Activated CD8-positive, alpha-beta memory T cell treated with anti-CD3 and anti-CD28 coated beads for 48 hours (primary cell): ENCODE measurements at places on chromosomes 1 and 21.

- DNase-seq = no peak
Observed at GRCh38 chr1:28956038-28956464, 41.7 kb downstream of the EPB41 start.

DNA sequence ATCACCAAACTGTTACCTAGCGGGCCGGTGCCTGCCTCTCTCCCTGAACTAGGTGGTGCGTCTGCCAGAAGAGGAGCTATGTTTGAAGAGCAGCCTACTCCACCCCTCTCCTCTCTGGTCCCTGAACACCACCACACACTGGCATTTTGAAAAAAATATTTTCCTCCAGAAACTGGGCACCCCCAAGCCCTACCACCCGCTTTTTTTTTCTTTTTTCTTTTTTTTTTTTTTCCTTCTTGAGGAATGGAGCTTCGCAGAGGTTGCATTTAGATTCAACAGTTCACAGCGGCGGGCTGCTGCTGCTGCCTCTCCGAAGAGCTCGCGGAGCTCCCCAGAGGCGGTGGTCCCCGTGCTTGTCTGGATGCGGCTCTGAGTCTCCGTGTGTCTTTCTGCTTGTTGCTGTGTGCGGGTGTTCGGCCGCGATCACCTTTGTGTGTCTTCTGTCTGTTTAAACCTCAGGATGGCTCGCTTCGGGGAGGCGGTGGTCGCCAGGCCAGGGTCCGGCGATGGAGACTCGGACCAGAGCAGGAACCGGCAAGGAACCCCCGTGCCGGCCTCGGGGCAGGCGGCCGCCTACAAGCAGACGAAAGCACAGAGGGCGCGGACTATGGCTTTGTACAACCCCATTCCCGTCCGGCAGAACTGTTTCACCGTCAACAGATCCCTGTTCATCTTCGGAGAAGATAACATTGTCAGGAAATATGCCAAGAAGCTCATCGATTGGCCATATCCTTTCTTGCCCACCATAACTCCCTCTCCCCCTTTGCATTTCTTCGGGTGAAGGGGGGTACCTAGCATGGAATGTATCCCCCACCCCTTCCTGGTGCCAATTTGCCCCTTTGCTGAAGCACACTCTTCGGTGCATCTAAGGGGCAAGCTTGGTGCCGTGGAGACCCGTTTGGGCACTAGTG, at the start of gene CACNA1E:
Gene CACNA1E, plus strand, starts transcription at position 233 of the 911 bp plus-strand sequence. Its CDS starts 228 bp downstream, at position 461.
- no peak for DNase-seq

DNA sequence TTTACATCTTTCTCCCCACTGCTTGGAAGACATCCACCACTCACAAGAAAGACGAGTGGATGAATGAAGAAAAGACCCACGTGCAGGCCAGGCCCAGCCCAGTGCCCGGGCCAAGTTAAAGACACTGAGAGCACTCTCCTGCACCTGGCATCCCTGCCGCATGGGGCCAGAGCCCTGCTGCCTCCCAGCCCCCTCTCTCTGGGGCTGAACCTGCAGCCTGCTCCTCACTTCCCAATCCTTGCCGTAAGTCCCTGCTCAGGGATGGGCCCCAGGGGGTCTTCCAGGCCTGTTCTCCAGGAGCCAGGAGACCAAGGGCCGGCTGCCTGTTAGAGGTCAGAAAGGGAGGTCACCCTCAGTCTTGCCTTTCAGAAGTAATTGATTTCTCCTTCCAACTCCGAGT, 168.5 kb upstream of the ZC3H12A start:
- no peak for DNase-seq

DNA sequence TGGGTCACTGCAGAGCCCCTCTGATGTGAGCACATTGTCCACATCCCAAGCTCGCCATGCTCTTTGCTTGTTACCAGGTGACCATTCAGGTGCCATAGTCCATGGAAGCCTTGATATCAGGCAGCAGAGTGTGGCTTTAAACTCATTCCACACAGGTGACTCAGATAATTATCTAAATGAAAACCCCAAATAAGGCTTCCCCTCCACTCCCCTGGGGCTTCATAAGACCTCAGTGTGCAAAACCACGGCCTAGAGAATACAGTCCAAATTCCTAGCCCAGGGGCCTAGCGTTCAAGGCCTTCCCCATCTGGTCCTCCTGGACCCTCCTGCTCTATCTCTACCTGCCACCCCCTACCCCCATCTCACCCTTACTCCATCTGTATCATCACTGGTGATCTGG, 97.1 kb downstream of the ARHGEF10L start:
- DNase-seq = no peak

- no peak for DNase-seq
Observed at GRCh38 chr1:44740179-44740617, 561 bp downstream of the KIF2C start.

- DNase-seq = no peak
Observed at GRCh38 chr21:28548291-28548690, 444.4 kb downstream of the LTN1 start.

DNA sequence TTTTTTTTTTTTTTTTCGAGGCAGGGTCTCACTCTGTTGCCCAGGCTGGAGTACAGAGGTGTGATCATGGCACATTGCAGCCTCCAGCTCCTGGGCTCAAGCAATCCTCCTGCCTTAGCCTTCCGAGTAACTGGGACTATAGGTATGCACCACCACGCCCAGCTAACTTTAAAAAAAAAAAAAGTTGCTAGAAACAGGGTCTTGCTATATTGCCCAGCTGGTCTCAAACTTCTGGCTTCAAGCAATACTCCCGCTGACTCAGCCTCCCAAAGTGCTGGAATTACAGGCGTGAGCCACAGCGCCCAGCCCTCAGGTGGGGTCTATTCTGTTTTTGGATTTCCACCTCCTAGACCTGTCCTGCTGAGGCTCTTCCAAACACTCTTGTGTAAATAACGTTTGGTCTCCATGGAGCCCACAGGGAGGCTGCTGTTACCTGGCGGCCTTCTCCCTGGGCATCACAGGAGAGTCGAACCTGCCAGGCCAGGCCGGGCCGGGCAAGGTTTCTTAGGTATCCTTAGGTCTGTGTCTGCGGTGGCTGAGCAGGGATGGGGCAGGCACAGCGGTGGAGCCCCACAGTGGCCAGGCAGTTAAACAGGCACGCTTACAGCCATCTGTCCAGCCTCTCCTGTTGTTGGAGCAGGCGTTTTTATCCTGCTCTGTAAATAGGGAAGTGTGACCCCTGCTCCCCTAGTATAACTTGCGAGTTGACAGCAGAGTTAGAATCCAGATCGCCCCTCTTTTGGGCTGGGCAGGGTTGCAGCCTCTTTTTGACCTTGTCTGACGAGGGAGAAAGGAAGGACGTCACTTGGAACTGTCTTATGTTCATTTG, 18.8 kb downstream of the PLEKHM2 start:
- no peak for DNase-seq

DNA sequence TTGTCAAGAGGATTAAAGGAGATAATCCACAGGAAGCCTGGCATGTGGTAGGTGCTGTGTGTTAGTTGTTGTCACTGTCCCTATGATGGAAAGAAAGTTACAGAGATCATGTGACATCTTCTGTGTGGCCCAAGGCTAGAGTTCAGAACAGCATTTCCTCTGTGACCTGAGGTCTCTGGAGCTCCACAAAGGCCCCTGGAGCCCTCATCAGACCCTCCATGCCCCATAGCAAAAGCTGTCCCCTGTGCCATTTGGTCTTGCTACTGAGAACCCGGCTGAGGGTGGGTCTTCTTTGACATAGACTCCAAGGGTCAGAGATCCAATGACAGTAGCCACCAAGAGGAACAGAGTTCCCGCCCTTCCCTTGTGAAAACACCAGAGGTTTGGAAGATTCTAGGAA, 8.1 kb downstream of the CELA2B start:
- no peak for DNase-seq

DNA sequence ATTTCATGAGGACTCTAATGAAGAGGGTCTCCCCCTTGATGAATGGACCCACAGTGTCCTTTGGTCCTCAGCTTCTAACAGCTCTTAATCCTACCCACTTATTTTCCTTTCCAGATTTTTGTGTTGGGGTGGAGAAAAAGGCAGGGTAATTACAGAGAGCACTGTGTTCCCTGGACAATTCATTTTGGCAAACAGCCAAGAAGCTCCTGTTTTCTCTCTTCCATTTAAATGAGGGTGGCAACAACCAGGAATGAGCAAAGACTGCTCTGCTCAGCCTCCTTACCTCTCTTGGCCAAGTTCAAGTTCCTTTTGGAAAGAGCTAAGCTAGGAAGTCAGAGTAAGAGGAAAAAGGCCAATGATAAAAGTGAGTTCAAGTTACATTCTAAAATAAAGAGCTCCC, 11.9 kb downstream of the XKR8 start:
- DNase-seq = no peak

DNA sequence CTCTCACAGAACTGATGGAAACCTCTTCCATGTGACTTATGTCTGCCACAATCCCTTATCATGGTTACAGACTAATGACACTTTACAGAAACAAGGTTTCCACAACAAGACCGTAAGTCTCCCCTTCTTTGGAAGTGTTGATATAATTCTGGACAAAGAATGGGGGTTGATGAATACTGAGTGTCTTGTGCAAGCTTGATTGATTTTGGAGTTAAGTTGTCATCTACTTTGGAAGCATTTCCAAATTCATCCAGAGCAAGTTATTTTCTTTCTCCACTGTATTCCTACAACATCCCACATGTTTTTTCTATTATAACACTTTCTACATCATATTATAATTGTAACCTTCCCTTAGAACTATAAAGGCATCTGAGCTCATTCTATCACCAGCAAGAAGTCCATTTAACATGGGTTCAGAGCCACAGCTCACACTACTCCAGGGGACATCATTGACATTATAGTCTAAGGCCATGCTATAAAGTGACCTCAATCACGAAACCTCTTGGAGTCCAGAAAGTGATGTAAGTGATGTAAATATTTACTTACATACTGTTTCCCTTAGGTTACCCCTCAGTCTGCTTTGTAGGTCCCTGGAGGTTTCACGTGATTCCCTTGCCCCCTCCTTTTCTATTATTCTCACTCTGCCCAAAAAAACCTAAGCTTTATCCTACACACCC, 125.7 kb upstream of the PBX1 start:
- DNase-seq = no peak

DNA sequence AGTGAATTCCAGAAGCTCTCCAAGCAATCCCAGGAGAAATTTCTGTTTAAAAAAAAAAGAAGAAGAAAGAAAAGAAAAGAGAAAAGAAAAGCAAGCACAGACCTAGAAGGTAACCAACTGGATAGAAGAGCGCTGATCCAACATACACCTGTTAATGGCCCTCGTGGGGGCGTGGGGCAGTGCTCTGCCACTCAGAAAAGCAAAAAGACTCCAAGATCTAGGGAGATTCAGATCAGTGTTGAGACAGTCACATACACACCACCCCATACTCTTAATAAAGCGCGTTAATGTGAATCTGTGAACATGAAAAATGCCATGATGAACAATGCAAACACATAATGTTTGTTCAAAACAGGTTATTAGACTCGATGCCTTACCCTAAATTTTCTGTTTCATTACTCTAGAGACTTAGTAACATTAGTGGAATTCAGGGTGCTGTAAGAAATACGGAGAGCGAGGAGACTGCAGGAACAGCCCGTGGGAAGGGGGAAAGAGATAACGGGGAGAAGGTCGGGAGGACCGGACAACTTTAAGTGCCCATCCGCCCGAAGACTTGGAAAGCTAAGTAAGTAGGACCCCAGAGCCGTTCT, 406 bp downstream of the NME7 start:
- DNase-seq = no peak

DNA sequence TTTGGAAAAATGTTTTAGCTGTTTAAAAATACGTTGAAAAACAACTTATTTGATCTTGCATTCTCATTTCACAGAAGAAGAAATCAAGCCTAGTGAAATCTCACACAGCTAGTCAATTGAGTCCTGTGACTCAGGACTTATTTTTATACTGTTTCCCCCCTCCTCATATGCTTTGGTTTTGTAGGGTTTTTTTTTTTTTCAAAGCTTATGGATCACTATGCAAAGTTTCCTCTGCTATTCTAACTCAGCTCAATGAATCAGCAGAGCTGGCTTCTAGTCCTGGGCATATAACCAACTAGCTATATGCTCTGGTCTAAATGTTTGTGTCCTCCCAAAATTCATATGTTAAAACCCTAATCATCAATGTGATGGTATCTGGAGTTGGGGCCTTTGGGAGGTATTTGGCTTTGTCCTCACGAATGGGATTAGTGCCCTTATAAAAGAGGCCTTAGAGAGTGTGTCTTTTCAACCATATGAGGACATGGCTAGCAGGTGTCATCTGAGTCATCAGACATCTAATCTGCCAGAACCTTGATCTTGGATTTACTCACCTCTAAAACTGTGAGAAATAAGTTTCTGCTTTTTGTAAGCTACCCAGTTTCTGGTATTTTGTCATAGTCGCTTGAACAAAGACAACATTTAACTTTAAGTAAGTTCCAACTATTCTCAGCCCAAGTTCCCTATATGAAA, 317.2 kb upstream of the C1orf87 start:
- no peak for DNase-seq

DNA sequence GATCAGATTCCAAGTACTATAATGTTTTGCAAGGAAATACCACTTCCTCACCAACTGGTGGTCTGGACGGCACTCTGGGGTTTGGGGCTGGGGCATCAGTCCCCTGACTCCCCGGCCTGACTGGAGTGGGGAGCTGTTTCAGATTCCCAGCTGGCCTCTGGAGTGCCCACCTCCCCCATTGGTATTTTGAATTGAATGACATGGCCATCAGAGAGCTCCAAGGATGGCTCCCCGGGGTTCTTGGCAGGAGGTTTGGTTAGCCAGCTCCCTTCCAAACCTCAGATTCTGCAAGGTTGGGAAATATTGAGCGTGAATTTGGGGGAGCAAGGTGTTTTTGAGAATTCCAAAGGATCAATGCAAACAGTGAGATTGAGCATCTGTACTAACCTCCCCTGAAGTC, 2.2 kb upstream of the INAVA start:
- no peak for DNase-seq

GRCh38 chr1:63413394-63413793, 46.0 kb downstream of the ALG6 start:
- DNase-seq = no peak

- DNase-seq = no peak
Observed at GRCh38 chr1:233868461-233868860, 36.0 kb upstream of the SLC35F3 start.

DNA sequence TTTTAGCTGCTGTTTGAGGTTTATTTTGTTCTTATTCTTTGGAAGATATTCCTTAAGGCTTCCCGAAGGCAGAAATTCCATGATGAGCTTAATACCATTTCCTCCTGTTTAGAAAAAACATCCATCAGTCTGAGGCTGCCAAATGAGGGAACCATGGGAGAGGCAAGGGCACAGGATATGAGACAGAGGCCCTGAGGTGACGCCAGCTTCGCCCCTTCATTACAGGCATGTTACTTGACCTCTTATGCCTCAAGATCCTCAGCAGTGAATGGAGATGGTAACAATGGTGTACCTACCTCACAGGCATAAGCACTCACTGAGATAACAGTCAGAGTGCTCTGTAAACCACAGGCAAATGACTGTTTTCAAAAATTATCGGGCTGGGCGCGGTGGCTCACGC, 93.6 kb downstream of the RAVER2 start:
- no peak for DNase-seq

DNA sequence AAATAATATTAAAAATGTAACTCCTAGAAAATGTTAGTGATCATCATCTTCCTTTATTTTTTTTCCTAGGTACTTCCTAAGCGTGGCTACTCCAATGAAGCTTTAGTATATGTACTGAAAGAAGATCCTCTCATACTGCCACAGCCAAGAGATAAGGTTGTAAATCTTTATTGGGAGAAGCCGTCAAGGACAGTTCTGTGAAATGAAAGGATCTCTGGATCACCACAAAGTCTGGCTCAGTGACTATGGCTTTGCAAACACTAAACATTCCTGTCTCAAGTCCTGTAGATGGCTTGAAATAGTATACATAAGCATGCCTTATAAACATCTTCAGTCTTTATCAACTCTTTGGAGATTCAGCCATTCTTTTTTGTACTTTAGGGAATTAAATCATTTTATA, 61.2 kb upstream of the DPH5 start:
- DNase-seq = no peak

GRCh38 chr1:159008744-159009188, 941 bp upstream of the IFI16 start:
- no peak for DNase-seq
